ENCODE measurements at places on chromosomes 3 and 15. TPM values are rescaled to one million over a fixed set of nuclear protein-coding genes. Genes with fewer than 3 reads are reported as not detected.

GRCh38 chr3:15354485-15354884, 22.1 kb upstream of the SH3BP5 start:
- no peaks in the 10 kb centered on the region for H3K4me1 ChIP-seq
- no peak overlapping the region for H3K27ac ChIP-seq
- no peaks in the 10 kb centered on the region for H3K36me3 ChIP-seq
- no peak for DNase-seq

DNA sequence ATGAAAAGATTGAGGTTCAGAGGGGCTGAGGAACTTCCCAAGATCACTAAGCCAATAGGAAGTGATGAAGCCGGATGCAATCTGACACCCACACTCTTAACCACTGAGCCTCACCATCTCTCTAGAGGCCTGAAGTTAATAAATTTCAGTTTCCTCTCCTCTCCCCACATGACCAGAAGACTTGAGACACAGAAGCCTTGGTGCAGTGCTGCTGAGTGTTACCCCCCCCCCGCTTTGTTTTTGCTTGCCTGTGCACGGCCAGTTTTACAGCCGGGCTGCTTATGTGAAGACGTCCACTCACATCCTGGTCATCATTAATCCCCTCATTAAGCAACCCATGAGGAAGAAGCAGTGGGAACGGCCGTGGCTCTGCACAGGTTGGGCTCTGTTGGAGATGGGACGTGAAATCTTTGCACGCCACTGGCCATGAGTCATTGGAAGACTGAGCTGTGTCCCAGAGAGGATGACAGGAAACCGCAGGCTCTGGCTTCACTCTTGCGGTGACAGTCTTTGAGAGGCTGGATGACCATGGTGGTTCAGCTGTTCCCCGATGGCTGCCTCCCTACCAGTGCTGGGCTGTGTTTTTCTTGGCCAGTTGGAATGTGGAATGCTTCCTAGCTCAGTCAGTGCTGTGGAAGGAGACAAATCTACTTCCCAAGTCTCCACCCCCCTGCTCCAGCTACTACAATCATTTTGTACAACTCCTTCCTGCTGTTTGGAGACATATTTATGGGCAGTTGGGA, 232.6 kb upstream of the LRTM1 start:
- peak overlapping the region; percentile 87 for H3K27ac ChIP-seq
- no peaks in the 10 kb centered on the region for H3K27me3 ChIP-seq
- peak overlapping the region; percentile 32 for H3K4me3 ChIP-seq
- DNase-seq, result peak; percentile 86
- H3K4me1 ChIP-seq, result peaks cover 30% of the 10 kb centered on the region

DNA sequence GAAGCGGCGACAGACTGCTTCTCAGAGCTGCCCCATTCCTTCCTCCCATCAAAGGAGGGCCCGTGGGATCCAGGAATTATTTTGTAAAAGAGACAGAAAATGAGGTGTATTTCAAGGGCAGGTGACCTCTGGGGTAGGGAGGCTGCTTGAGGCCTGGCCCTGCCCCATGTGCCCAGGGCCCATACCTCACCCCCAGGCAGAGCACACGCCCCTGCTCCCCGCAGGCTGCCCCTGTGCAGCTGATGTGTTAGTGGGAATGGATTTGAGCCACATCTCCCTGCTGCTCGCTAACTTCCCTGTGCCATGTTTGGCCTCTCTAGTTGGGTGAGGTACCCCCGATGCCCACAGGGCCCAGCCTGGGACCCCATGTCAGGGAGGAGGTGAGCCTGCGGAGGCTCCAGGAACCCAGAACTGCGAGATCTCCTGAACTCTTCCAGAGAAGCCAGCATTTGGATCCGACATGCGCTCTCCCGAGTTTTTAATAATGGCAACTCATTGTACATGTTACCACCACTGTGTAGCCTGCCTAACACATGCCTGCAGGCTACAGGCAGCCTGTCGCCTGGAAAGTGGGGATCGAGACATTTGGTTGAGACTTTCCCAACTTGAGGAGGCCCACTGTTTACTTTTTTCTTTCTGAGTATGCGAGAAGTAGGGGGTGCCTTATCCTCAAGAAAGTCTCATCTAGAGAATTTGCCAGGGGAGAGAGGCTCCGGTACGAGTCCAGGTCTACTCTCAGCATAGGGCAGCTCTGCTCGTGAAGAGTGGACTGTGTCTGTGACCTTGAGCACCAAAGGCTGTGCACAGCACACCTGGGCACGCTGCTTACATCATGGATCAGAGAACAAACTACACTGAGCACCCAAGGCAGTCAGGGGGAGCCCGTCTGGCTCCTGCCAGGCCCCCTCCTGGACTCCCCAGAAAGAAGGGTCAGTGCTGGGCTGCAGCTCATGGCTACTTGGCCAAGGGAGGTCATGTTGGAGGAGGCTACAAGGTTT, 36.1 kb downstream of the PCSK6 start:
- H3K4me1 ChIP-seq, result no peaks in the 10 kb centered on the region
- no peak overlapping the region for H3K4me3 ChIP-seq
- no peak overlapping the region for H3K27ac ChIP-seq
- H3K36me3 ChIP-seq, result no peaks in the 10 kb centered on the region
- no peak for DNase-seq

GRCh38 chr15:89747708-89748682, 3.1 kb downstream of the MESP1 start:
- H3K27me3 ChIP-seq, result no peaks in the 10 kb centered on the region
- DNase-seq, result no peak
- H3K4me3 ChIP-seq, result no peak overlapping the region
- H3K27ac ChIP-seq, result no peak overlapping the region
- H3K4me1 ChIP-seq, result peaks cover 3% of the 10 kb centered on the region
- H3K36me3 ChIP-seq, result no peaks in the 10 kb centered on the region

The SEMA6D gene
- total RNA-seq, result 12.1 TPM

The CPLX3 gene
- not detected for total RNA-seq

The NUP210 gene
- total RNA-seq, result 1.5 TPM

GRCh38 chr3:30954426-30954825, 60.0 kb upstream of the GADL1 start:
- H3K4me3 ChIP-seq, result no peak overlapping the region
- H3K4me1 ChIP-seq, result no peaks in the 10 kb centered on the region
- H3K27me3 ChIP-seq, result peaks cover 22% of the 10 kb centered on the region
- H3K27ac ChIP-seq, result no peak overlapping the region

DNA sequence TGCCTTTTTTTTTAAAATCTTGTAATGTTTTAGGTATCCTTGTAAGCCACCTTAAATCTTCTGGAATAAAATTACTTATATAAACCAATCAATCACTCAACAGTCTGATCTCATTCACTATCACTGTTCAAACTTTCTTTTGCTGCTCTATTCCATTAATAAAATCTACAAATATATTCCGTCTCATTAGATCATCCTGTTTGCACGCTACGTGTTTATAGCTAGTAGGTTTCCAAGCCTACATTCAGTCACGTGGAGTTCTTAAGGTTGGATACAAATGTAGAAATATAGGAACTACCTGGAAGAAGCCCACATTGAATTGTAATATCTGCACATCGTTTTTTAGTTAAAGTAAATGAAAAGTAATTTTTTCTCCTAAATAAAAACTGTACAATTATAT, 274.8 kb upstream of the CNTN4 start:
- no peaks in the 10 kb centered on the region for H3K36me3 ChIP-seq
- DNase-seq, result no peak
- H3K4me1 ChIP-seq, result no peaks in the 10 kb centered on the region
- no peak overlapping the region for H3K27ac ChIP-seq

GRCh38 chr3:14525685-14526631, 14.2 kb downstream of the GRIP2 start:
- peaks cover 31% of the 10 kb centered on the region for H3K27me3 ChIP-seq
- H3K4me1 ChIP-seq, result peaks cover 10% of the 10 kb centered on the region
- H3K27ac ChIP-seq, result peak overlapping the region; percentile 64
- no peaks in the 10 kb centered on the region for H3K36me3 ChIP-seq

DNA sequence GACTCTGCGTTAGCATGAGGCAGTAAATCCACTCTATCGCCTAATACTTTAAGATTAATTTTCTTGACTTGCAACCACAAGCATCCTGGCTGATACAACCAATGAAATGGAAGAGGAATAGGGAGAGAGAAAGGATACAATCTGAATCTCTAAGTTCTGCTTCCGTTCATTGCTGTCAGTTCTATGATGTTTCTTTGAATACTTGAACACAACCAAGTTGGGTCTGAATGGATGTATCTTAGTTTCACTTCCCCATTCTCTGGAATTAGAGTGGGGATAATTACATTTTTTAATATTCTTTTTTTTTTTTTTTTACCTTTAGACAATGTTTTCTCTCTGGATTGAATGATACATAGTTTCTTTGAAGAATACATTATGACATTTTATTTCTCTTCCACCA, 22.9 kb downstream of the PDE8A start:
- H3K27ac ChIP-seq, result no peak overlapping the region
- no peak for DNase-seq
- H3K4me3 ChIP-seq, result no peak overlapping the region
- no peaks in the 10 kb centered on the region for H3K36me3 ChIP-seq
- no peaks in the 10 kb centered on the region for H3K27me3 ChIP-seq

The GOLGA8Q gene
- total RNA-seq, result 1.6 TPM

- no peak for DNase-seq
- H3K27me3 ChIP-seq, result no peaks in the 10 kb centered on the region
- peak overlapping the region; percentile 46 for H3K27ac ChIP-seq
- peaks cover 19% of the 10 kb centered on the region for H3K4me1 ChIP-seq
- H3K36me3 ChIP-seq, result peaks cover 7% of the 10 kb centered on the region
Measured at GRCh38 chr3:10286596-10287295, 6.0 kb downstream of the GHRL start.

DNA sequence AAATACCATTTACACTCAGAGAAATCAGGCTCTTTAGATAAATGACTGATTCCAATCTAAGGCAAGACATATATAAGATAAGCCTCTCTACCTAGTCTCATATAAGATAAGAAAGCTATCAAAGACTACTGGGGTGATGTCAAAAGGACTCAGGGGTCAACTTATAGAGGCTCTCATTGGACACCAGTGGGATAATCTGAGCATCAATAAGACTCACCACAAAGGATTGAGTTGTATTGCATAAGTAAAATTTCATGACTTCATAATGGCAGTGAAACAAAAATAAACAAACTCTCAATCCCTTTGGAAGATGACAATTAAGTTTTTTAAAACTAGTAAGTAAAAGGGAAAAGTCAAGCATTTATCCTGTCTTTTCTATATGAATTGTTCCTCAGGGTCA, 317.8 kb downstream of the SHQ1 start:
- no peak for DNase-seq
- H3K4me1 ChIP-seq, result peaks cover under 1% of the 10 kb centered on the region
- H3K36me3 ChIP-seq, result no peaks in the 10 kb centered on the region
- no peak overlapping the region for H3K4me3 ChIP-seq
- H3K27ac ChIP-seq, result no peak overlapping the region
- peaks cover 32% of the 10 kb centered on the region for H3K27me3 ChIP-seq

DNA sequence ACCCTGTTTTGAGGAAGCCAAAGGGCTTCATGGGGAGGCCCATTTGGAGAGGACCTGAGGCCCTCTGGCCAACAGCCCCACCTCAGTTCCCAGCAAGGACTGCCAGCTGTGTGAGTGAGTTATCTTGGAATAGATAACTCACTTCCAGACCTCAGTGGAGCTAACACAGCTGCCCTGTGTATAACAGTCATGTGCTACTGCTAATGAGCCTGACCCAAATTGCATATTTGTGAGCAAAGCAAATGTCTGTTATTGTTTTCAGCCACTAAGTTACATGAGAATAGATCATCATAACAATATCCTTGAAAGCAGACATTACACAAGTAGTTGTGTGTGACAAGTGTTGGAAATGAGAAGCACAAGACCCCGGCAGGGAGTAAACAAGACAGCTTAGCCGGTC, 355.8 kb downstream of the MCTP2 start:
- no peak overlapping the region for H3K4me3 ChIP-seq
- H3K36me3 ChIP-seq, result no peaks in the 10 kb centered on the region

DNA sequence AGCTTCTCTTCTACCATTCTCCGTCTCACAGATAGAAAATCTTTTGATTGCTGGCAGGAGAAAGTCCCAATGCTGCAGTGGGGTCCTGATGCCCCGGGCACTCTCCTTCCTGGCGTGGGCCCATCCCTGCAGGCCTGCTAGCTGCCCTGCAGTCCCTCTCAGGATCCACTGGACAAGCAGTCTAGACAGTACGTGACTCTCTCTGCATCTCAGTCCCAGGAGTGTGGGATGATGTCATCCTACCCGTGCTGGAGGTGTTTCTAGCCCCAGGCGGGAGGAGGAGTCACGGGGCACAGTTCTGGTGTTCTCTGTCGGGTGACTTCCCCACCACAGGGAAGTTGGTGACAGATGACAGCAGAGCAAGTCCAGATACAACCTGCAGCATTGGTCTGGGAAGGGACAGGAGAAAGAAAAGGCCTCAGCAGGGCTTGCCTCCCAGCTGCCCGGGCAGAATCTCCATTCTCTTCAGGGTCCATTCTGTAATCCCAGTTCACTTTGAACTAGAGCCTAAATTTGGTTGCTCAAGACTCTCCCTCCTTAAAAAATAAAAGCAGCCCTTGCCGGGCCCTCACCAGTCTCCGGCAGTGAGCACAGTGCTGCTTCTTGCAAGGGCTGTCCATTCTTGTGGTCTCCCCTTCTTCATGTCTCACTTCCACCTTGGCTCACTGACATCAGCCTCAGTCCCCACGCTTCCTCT, 30.6 kb downstream of the SLC28A1 start:
- no peak for DNase-seq
- H3K4me1 ChIP-seq, result peaks cover 44% of the 10 kb centered on the region
- no peaks in the 10 kb centered on the region for H3K27me3 ChIP-seq
- peak overlapping the region; percentile 43 for H3K4me3 ChIP-seq
- H3K27ac ChIP-seq, result peak overlapping the region; percentile 92
- H3K36me3 ChIP-seq, result no peaks in the 10 kb centered on the region

DNA sequence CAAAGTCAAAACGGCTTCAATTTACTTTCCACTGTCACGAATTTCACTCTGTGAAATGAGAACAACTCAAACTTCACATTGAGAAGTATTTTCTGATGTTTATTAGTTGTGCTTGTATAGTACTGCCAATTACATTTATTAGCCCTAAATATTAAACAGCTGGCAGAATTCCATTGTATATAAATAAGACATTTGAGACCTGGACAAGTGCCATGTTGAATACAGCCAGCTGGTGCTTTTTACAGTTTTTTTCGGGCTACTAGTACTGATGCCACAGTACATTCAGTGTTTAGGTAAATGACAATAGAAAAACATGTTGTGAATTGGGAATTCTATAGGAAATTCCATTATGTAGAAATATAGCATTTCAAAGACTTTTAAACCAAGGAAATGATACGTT, 79.0 kb downstream of the EPHA3 start:
- H3K27ac ChIP-seq, result no peak overlapping the region
- no peak overlapping the region for H3K4me3 ChIP-seq
- DNase-seq, result no peak
- peaks cover 50% of the 10 kb centered on the region for H3K27me3 ChIP-seq

The POPDC2 gene
- total RNA-seq, result 2.4 TPM

DNA sequence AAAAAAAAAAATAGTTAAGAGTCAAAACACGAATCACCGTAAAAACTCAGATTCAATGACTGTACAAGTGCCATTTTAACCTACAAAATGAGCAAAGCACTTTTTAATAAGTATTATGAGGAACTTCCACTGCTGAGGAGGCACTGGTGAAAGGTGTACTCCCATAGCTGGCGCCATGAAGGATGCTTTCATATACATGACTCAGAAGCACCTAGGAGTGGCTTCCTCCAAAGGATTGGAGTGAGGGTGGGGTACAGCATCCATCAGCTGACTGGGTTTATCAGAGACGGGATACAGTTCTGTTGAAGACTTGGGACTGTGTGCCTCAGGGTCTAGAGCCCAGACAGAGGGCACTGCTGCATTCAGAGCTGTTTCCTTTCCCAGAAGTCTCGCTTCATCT, 60.9 kb upstream of the MEX3B start:
- H3K27me3 ChIP-seq, result no peaks in the 10 kb centered on the region
- H3K4me3 ChIP-seq, result no peak overlapping the region
- H3K36me3 ChIP-seq, result no peaks in the 10 kb centered on the region
- no peak for DNase-seq
- H3K27ac ChIP-seq, result peak overlapping the region; percentile 91
- peaks cover 26% of the 10 kb centered on the region for H3K4me1 ChIP-seq
